ENCODE measurements at places on chromosomes 4 and X.

DNA sequence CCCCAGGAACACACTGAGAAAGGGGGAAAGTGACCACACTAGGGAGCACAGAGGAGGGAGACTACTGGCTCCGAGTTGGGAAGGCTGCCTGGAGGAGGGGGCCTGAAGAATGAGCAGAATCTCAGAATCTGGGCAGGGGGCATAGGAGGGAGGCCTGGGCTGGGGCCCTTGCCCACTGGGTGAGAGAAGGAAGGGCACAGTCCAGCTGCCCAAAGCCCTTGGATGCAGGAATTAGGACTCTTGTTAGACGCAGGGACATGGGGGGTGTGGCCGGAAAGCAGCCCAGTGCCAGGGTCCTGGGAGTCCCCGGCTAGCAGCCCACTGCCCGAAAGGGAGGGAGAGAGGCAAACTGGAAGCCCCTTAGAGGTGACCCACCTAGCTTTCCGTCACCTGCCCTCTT is 1.9 kb upstream of the DUSP9 start:
- DNase-seq = no peak

GRCh38 chr4:25346913-25347312 is 30.1 kb upstream of the ANAPC4 start:
- DNase-seq = no peak

GRCh38 chrX:138711399-138712347 is at the start of gene FGF13:
FGF13 (minus strand) TSS chrX:138711717; CDS start chrX:138711003, 714 bp downstream.
- no peak for DNase-seq

GRCh38 chrX:97594646-97595224 is 711.0 kb downstream of the RPA4 start:
- no peak for DNase-seq

- no peak for DNase-seq
Measured at GRCh38 chr4:154503598-154503997, 12.0 kb upstream of the DCHS2 start.

DNA sequence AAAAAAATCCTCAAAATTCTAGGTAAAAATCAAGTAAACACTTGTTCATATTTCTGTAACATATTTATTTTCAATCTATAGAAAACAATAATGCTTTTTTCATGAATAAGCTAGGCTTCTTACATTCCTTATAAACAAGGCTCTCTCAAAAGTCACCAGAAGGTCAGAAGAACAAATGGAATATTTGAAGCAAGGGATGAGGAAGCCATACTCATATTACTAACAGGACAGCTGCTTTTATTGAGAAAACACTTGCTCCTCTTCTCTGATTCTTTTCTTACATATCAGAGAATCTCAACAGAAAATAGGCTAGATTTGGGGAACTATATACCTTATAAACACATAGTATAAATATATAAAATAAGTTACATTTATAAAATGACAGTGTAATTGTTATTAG is 67.9 kb downstream of the METTL14 start:
- DNase-seq = no peak

DNA sequence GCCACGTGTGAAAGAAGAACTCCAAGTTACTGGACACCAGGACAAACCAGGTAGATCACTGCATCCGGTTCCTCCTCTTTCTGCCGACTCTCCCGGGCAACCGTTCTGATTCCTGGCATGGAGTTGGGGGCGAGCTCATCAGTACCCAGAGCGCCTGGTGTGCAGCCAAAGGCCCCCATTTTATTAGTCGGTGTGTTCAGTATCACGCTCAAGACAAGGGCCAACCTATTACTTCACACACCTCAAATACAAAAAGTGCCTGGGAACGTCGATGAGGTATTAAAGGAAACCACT is 2.8 kb upstream of the CTBP1 start:
- DNase-seq = no peak

All from T-helper 17 cell (primary cell).